ENCODE measurements at places on chromosomes 6 and 20.

- DNase-seq = no peak
Measured at GRCh38 chr6:24139080-24139479, 13.1 kb downstream of the NRSN1 start.

GRCh38 chr6:106858653-106859092, 115.9 kb downstream of the CD24 start:
- no peak for DNase-seq

- DNase-seq = no peak
Measured at GRCh38 chr6:43886717-43887339, 116.8 kb downstream of the VEGFA start.

DNA sequence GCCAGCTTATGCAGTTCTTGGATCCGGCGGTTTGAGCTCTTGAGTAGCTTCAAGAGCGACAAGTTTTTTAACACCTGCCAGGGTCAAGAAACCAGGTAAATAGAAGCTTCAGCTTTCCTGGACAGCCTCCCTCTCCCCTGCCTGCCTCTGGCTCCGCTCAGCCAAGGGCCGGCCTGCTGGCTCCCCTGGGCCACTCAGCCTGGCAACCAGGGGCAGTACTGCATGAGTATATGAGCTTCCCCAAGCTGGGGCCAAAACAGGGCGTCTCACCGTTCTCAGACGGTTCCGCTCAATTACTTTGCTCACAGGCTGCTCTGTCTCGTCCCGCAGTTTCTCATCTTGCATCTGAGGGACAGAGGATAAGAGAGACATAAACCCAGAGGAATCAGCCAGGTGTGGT, 856 bp downstream of the TP53TG5 start:
- no peak for DNase-seq

- no peak for DNase-seq
Measured at GRCh38 chr20:15256676-15257568, 919.5 kb upstream of the FLRT3 start.

- peak; percentile 60 for DNase-seq
Measured at GRCh38 chr6:26290941-26291340, 74.1 kb upstream of the BTN3A2 start.

- no peak for DNase-seq
Measured at GRCh38 chr6:157322792-157323254, 496 bp downstream of the TMEM242 start.

DNA sequence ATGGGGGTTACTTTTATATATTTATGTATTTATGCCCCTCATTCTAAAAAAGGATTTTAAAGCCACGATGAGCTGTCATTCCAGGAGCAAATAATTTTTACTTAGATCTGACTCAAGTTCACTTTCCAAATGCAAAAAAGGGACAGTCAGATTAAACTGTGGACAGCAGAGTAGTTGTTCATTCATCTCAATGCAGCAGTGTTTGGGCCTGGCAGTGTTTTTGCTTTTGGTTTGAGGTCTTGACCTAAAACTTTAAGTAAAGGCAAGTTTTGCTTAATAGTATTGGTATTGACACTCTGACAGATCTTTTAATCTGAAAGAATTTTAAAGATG, 13.9 kb downstream of the JARID2 start:
- DNase-seq = peak; percentile 54

DNA sequence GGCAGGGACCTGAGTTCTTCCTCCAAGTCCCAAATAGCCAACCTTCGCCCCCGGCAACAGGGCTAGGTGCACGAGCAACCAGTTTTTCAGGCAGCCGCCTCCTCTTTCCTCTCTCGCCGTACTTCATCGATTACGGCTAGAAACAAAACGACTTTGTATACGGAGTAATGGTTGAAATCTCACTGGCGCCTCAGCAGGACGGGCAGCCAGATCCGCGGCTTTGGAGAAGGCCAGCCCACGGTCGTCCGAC, 333 bp upstream of the SMIM13 start:
- no peak for DNase-seq

DNA sequence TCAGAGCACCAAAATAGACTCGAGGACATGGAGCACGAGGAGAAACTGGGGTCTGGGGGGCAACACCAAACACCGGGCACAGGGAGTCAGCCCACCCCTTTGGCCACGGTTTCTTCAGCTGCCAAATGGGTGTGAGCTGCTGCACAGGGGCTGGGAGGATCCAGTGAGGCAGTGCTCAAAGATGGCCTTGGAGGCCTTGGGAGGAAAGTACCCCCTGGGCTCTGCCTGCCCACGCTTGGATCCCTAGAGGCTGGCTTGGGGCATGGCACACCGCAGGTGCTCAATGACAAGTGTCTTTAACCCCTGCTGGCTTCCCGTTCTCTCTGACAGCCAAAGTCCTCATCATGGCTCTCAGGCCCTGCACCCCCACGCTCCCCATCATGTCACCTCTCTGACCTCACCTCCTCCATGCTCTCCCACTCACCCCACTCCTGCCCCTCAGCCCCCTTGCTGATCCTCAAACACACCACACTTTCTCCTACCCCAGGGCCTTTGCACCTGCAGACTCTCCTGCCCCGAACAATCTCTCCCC, 190.3 kb downstream of the ANKRD60 start:
- no peak for DNase-seq

GRCh38 chr6:138647006-138647405, 126.6 kb upstream of the CCDC28A start:
- peak; percentile 12 for DNase-seq

DNA sequence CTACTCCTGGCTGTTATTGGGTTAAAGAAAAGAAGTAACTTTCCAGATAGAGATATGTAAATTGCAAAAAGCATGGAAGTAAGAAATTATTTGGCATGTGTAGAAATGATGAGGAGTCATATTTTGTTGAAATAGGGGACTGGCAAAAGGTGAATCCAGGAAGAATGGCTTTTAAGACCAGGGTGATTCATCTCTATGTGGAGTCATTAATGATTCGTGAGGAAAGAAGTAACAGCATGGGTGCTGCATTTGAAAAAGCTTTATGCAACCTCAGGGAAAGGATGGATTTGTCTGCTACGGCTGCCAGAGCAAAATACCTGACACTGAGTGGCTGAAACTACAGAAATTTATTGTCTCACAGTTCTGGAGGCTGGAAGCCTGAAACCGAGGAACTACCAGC, 14.8 kb upstream of the SYNE1 start:
- DNase-seq = no peak

- DNase-seq = no peak
Measured at GRCh38 chr20:37988306-37988954, 44.8 kb downstream of the TTI1 start.

- DNase-seq = no peak
Measured at GRCh38 chr6:31659649-31660380, 763 bp downstream of the C6orf47 start.

- peak; percentile 35 for DNase-seq
Measured at GRCh38 chr6:93624408-93624807, 205.0 kb upstream of the EPHA7 start.

DNA sequence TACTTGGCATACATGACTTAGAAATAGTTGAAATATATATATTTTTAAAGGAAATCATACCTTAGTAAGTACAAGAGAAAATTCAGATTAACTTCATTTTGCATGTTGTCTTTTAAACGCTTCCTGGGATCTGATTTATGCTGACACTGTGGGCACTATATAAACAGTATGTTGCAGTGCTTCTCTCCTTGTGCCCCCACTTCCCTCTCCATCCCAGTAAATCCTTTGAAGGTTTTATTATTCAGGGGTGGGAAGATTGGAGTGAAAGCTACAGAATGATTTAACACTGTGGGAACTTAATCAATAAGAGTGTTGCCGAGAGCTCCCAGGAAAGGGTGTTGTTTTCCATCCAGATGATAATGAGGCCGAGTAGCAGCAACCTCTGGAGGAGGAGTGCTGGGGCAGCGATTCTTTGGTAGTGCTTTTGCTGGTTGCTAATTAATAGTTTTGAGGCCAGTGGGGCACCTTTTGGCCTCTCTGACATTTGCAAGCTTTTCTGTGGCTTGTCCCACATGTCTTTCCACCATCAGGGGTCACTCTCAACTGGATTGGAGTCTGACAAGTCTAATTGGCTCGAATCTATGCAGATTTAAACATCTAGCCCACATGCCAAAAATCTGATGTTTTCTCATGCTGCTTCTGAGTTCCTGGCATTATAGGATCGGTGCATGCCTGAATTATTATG, 183.0 kb upstream of the MMS22L start:
- DNase-seq = peak; percentile 31

DNA sequence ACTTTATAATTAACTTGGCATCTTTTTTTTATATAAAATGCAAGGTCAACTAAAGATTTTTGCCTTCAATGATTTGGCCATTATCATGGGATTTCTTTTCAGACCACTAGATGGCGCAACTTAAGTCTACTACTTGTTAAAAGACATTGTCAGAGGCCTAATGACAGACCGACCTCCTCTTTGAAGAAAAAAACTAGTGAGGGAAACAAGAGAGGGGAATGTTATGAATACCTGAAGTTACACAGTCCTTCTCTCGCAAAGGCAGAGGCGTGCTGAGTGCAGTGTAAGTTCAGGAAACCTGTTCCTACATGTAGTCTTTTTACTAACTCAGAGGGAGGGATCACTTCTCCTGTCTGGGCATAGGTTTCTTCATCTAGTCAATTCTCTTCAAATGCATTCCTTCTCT, 9.3 kb downstream of the TRAPPC3L start:
- peak; percentile 62 for DNase-seq

GRCh38 chr20:35657271-35657670, 7.4 kb downstream of the CPNE1 start:
- DNase-seq = no peak

GRCh38 chr6:100459592-100460184, 5.0 kb downstream of the SIM1 start:
- DNase-seq = no peak

- DNase-seq = no peak
Measured at GRCh38 chr6:111679126-111679858, 73.6 kb upstream of the TRAF3IP2 start.

GRCh38 chr6:155450240-155450581, 5.4 kb downstream of the NOX3 start:
- no peak for DNase-seq

DNA sequence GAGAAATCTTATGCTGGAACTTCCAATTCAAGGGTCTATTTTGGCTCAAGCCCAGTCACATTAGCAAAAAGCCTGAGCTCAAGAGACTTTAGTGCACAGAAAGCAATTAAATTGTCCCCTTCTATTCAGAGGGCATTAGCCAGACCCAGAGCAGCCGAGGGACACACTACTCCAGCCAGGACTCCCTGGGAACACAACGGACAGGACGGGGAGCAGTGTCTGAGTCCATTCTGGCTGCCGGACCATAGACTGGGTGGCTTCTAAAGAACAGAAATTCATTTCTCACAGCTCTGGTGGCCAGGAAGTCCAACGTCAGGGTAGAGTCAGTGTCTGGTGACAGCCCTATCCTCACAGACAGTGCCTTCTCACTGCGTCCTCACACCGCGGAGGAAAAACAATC, 78.4 kb downstream of the PRND start:
- DNase-seq = no peak

DNA sequence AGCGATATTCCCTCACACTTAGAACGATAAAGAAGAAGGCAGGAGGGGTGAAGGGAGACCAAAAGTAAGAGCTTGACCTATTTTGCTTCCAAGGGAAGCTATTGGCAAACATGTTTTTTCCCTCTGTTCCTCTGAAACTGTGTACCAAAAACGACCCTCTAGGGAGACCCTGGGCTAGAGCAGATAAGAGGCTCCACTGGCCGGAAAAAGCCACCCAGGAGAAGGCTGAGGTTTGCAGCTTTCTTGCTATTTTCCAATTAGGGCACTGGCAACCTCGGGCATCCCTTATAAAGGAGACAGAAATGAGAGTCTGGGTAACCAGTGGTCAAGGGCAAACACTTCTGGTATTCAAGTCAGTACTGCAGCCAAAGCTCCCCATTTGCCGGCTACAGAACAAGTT, 168.0 kb downstream of the KIF16B start:
- peak; percentile 32 for DNase-seq

DNA sequence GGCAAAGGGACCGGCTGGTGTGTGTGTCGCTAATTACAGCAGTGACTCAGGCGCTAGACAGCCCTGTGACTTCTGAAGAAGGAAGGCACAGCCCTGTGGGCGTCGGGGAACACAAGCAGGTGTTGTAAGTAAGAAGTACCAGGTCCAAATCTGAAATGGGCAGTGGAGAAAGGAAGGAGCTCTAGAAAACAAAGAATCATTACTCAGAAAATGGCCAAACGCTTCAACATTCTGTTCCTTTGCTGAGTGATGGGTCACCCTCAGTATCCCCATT, 106.8 kb downstream of the PXDC1 start:
- peak; percentile 41 for DNase-seq

DNA sequence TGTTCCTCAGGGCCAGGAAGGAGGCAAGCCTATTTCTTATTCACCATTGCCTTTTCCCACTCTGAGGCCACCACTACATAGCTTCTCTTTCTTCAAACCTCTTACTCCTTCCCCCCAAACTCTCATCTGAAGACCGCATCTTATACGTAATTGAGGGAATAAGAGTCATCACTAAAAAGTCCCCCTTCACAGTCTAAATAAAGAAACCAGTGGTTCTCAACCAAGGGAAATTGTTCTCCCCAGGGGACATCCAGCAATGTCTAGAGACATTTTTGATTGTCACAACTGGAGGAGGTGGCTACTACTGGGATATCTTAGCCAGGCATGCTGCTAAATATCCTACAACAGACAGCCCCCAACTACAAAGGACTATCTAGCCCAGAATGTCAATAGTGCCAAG, 327.6 kb upstream of the CNR1 start:
- no peak for DNase-seq

GRCh38 chr6:9399916-9400315, 964.6 kb upstream of the SLC35B3 start:
- DNase-seq = no peak

GRCh38 chr6:163842467-163842866, 427.9 kb downstream of the QKI start:
- DNase-seq = no peak

DNA sequence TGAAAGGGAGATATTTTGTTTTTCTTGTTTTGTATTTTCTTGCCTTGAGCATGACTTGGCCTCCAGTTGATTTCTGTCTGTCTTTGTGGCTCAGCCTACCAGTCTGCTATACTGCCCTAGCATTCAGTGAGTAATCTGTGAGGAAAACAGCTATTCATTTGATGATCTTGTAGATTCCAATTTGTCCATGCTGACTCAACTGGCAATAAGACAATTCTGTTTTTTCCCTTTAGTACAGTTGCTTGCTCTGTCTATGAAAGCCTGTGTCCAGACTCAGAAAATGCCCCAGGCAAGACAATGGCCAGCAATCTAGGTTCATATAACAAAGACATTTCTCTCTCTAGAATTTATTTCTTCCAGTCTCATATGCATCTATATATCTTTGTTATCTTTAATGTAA, 10.9 kb upstream of the SOX4 start:
- DNase-seq = no peak

DNA sequence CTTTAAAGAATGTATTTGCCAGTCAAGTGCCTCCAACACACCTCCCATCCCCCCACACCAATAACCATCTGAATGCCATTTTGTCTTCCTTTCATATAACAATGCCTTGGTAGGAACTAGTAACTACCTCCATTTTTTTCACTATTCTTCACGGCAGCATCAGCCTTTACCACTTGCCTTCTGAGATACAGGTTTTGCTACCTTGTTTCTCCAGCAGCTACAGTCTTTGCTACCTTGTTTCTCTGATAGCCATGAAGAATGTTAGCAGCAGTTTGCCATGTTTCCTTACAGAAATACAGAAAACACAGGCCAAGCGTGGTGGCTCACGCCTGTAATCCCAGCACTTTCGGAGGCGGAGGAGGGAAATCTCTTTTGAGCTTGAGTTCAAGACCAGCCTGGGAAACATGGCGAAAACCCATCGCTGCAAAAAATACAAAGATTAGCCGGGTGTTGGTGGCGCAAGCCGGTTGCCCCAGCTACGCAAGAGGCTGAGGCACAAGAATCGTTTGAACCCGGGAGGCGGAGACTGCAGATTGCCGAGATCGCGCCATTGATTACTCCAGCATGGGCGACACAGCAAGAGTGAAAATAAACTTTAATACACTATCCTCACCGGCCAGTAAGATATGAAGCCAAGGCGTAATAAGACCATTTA, 100.9 kb downstream of the HFE start:
- no peak for DNase-seq

Measured in Ammon's horn (tissue), 1 donor.